NB4 (cell line): ENCODE measurements at places on chromosomes 6 and 20.

DNA sequence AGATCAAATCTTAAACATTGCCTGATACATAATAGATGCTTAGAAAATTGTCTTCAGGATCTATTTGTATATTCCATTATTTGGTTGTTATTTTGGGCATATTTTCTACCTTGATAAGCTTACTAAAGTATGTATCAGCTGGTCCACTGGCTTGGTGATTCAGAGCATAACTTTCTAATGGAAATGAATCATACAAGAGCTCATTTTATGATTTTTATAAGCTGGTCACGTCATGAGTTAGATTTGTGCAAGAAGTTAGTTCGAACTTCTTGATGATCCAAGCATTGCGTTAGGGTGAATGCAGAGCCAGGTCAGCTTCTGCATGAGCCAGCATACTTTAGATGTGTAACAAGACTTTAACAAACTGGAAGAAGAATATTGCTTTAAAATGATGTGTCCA, 144.5 kb upstream of the FLRT3 start:
- no peak for DNase-seq

DNA sequence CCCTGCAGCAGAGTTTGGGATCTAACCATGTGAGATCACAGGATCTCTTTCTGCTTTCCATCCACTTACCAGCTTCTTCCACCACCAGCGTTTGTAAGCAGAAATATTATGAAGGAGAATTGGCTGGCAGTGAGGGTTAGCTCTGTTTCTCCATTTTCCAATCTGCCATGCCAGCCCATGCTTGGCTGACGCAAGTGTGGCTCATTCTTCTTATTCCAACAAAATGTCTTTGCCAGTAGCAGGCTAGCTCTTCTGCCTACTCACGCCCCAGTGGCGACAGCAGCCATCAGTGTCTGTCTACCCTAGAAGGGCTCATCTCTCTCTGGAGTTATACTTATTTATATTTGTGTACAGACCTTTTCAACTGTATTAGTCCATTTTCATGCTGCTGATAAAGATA, 286.2 kb downstream of the FARS2 start:
- DNase-seq, result no peak

DNA sequence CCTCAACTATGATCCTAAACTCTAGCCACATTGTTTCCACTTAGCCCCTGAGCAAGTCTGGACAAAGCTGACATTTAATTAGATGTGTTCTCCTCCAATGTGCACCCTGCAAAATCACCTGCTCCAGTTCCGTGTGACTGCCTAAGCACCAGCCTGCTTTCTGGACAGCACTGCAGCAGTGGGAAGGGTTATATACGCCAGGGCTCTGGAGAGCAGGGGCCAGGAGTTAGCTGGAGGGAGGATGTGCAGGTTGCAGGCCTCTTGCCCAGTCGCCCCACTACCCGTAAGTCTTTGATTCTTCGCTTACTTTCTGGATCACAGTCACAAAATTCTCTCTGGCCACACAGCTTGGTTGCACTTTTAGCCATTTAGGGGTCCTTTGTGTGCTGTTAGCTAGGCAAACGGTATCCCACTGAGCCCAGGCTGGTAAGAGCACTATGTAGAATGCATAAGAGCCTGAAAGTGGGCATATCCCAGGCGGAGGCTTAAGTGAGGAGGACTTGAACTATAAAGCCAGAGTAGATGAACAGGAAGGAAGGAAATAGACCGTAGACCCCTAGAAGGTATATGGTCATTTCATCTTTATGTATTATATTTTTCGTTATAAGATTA, 10.7 kb upstream of the PLEKHG1 start:
- no peak for DNase-seq

- no peak for DNase-seq
Measured at GRCh38 chr20:24638591-24639548, 169.4 kb downstream of the SYNDIG1 start.

DNA sequence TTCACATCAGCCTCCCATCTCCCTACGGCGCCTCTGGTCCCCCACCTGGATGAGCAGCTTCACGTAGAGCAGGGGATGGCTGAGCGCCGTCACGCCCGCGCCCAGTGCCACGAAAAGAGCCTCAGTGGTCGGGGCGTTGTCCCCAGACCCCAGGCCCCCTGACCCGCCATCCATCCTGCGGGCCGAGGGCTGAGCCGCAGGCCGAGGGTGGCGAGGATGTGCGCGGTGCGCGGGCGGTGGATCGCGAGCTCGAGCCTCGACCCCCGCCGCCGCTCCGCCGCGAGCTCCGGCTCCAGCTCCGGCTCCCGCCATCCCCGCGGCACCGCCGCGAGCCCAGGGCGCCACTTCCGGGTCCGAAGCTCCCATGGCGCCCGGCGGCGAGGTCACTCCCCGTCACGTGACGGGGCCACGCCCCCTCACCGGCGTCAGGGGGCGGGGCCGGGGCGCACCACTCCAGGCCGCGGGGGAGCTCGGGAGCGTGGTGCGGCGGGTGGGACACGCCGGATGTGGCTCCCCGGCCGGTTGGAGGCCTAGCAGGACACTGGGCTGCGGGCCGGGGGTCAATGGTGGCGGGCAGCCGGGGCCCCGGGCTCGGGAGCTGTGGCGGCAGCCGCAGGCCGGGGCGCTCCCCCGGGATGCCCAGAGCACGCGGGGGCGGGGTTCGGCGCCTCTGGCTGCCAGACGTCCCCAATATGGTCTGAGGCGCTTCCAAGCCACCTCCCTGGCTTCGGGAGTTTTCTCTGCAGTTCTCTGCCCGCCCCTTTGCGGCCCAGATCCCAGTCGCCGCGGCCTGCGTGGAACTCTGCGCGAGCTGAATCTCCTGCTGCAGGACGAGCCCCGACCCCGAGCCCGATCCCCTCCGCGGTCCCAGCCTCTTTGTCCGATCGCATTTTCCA, at the start of gene MTCH1:
Gene MTCH1, minus strand, starts transcription at position 389 of the 896 bp plus-strand sequence. Its CDS starts 23 bp downstream, at position 366.
- DNase-seq, result peak; percentile 94

DNA sequence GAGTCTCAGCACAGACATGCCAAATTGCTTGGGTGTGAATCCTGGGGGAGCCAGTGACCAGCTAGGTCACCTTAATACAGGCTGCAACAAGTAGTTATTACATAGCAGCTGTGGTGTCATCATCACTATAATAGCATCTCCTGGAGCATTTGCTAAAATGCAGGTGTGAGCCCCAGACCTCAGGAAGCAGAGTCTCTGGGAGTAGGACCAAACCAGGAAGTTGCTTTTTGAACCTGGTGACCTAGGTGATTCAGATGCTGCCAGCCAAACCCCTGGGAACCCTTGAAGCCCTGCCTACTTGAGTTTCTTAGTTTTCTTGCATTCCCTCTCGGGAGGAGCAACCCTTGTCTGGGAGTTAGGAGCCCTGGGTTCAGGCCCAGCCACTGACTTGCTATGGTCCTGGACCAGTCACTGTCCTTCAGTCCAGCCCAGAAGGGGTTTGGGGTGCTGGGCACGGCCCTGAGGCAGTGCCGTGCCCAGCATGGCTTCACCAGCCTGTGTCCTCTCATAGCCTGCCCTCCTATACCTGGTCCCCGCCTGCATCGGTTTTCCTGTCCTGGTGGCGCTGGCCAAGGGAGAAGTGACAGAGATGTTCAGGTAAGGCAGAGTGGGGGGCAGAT, 39.3 kb upstream of the ID1 start:
- DNase-seq, result no peak

GRCh38 chr6:33886673-33887144, 82.9 kb upstream of the MLN start:
- DNase-seq, result peak; percentile 35

- no peak for DNase-seq
Measured at GRCh38 chr6:40855168-40855880, 183.7 kb downstream of the UNC5CL start.

DNA sequence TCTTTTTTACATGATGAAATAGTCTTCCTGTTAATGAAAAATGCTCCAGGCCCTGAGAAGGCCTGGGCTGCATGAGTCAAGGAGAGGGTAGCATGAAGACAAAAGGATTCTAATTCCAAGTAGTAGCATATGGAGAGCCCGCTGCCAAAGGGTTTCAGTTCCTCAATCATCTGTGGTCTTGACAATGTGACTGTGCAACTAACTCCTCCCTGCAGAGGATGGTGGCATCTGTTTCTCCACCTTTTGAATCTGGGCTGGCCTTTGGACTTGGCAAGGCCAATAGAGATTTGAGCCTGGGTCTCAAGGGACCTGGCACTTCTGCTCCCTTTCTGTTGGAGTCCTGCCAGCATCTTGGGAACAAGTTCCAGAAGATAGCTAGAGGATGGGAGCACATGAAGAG, 35.1 kb upstream of the ANKEF1 start:
- peak; percentile 36 for DNase-seq

GRCh38 chr6:156775717-156776116, 1.5 kb upstream of the ARID1B start:
- no peak for DNase-seq

DNA sequence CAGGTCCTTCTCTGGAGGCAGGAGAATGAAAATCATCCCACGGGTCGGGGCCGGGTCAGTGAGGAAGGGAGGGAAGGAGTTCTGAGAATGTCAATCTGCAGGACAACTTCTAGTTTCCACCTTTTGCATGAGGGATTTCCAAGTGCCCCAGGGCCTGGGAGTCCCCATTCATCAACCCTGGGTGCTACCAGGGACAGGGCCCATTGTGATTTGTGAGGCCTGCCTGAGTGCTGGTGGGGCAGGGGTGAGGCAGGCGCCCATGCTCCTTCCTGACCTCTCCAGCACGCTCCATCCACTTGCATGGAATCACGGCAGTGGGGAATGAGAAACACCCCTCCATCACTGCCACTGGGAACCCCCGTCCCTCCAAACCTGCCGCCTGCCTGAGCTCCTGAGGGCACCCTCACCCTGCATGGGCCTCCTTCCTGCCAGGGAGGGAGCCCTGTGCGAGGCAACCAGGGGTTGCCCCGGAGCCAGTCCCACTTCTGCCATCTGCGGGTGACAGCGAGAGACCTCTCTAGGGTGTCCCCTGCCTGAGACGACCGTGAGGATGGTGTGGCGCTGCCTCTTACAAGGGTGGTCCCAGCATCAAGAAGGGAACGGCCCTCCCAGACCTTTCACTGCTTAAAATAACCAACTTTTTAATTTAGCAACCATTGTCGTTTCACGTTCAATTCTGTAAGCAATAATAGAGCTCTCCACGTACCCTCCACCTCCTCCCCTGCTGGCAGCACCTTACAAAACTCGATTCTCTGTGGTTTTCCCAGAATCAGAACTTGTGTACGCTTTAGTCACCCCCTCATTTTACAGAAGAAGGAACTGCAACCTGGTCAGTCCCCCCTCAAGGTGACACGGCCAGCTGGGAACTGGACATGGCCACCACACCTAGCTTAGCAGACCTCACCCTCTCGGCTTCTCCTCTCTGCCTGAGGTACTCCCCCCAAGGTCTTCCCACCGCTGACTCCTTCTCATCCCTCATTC, 28.6 kb downstream of the PMEPA1 start:
- DNase-seq, result no peak

- no peak for DNase-seq
Measured at GRCh38 chr6:168599769-168600330, 158.9 kb downstream of the SMOC2 start.

DNA sequence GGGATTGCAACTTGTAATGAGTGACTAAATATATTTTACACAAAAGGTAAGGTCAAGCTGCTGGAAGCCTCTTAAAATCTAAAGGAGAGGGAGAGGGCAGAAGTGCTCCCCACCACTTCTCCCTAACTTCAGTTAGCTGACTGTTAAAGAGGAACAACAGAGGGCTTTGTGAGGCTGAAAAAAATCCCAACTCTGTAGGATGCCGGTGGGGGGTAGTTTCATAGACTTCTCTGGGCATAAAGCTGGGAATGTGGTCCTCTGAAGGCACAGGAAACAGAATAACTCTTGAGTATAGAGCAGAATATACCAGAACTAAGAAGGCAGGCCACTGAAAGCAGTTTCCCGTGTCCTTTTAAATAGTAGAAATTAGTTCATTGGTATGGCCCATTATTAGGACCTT, 71.6 kb downstream of the KIF6 start:
- no peak for DNase-seq

GRCh38 chr6:26187981-26188635, 100.9 kb downstream of the HFE start:
- peak; percentile 91 for DNase-seq

GRCh38 chr20:13336308-13337089, 115.4 kb downstream of the ISM1 start:
- no peak for DNase-seq

- DNase-seq, result no peak
Measured at GRCh38 chr6:31446481-31446880, 43.1 kb downstream of the MICA start.

- DNase-seq, result no peak
Measured at GRCh38 chr6:7271205-7271534, 41.8 kb downstream of the SSR1 start.

GRCh38 chr20:50418890-50419642, 91.1 kb upstream of the PTPN1 start:
- DNase-seq, result no peak

GRCh38 chr6:119676961-119677360, 327.4 kb upstream of the MAN1A1 start:
- no peak for DNase-seq
